ENCODE measurements at places on chromosomes 4 and X. TPM values are rescaled to one million over a fixed set of nuclear protein-coding genes. Genes with fewer than 3 reads are reported as not detected.

DNA sequence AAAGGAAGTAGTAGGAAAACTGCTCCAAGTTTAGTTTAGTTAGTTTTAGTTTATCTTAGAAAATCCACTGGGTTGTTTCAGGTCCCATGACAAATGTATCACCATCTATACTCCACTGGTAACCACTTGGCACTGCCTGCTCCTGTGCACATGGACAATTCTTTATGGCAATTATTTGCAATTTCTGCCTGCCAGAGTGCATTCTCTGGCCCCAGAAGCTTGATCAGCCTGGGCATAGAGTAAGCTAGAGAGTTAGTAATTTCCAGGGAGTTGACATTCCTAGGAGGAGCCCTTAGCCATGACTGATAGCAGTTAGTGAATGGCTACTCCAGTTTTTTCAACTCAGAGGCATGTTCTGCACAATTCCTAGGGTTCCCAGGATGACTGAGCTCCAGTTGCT lies 203.2 kb upstream of the FGF13 start:
- DNase-seq: no peak

DNA sequence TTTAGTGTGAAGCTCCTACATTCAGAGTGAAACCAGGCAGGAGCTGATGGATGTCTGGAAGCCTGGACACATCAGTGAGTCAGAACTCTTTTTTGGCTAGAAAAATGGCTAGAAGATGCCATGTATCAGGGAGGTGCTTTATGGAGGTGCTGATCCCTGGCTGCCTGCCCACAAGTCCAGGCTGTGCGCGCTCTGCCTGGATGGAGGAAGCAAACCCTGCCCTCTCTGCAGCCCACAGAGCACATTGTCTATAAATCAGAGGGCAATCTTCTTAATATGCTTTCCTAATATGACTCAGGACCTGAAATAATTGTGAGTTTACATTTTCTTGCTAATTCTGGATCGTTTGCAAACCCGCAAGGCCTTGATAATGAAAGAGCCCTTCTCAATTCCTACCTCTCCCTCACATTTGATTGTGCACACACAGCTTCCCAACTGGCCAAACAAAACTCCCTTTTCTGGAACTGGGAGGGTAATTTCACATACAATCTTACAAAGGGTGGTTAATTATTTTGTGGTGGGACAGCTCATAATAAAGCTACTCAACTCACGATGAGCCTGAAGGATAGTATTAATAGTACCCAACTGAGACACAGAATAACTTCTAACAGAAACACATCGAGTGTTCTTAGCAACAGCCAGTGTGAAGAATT lies 11.7 kb downstream of the MFAP3L start:
- DNase-seq: no peak

DNA sequence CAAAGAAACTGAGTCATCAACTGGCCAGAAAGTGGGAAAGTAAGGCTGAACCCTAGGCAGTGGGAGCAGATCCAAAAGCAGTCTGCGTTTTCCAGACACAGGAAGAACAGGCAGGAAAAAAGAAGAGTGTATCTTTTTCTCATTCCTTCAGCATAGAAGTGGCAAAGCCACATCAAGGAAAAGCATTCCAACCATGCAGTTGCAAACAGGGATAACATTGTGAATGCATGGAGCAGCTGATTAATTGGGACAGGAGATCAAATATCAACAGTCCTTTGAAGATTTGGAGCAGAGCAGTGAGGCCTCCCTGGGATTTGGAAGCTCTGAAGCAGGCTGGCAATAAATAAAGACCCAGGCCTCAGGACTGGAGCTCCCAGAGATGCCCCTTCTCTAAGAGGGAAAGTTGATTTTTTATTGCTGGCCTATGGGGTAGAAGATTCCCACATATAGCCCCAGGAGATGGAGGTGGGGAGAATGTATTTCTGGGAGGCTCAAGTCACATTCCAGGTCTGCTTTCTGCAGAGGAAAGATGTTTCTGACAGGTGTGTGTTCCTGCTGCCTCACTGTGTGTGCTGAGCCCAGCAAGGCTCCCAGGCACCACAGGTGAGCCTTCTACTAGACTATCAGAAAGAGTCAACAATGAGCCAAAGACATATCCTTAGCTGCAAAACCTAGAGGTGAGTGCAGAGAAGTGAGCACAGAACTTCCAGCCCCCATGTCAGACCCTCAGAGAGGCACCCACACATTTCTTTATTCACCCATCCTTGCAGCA lies 222.5 kb downstream of the RAB28 start:
- DNase-seq: no peak

DNA sequence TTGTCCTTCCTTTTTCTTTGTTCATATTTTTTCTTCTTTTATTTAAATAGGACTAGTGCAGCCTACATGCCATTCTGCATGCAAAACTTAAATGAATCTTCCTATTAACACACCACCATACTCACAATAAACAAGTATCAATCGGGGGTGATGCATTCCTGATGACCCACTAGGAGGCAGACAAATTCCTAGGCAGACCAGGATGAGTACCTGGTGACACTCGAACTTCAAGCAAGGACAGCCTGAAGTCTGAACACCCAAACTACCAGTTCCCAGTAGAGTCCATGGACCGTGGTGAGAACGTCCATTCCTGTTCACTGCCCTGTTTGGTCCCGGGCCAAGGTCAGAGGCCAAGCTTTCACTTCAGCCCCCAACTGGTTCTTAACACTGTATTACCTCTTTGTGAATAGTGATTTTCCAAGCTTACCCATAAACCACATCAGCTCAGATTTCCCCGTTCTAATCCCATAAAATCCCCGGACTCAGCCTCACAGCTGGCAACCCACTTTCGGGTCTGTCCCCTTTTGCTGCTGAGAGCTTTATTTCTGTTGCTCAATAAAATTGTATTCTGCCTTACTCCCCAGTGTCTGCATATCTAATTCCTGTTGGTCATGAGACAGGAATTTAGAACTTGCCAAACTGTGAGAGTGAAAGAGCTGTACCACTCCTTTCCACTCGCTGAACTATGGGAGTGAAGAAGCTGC lies 1286.6 kb downstream of the FSTL5 start:
- DNase-seq: no peak

- DNase-seq: no peak
These were observed 42.3 kb upstream of the LNX1 start for GRCh38 chr4:53633608-53634007.

DNA sequence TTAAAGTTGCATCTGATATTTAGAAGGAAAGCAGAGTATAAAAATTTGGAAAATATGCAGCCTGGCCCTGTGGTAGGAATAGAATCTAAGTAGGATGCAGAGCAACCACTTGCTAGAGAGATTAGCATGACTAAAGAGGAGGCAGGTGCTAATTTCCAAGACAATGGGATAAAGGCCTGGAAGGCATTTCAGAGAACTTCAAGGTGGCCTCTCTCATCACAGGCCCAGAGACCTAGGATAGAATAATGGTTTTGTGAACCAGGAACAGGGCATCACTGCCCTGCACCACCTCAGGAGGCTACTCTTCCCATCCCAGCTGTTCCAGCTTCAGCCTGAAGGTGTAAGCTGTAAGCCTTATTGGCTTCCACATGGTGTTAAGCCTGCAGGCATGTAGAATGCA lies 621.7 kb upstream of the HS3ST1 start:
- no peak for DNase-seq

DNA sequence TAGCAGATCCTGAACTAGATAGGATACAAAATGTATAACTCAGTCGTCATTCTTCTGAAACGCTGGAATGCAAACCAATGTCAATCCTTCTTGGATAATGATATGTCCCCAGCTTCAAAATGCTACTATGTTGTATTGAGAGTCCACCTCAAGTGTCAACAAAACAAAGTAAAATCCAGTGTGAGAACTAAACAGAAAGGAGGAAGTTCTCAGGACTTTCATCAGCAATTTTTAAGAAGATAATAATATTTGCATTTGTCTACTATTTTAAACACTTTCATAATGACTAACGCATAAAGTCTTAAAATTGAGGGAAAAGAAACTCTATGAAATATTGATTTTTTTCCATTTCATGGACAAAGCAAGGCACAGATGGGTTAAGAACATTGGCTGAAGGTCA lies 36.3 kb downstream of the SOD3 start:
- no peak for DNase-seq

DNA sequence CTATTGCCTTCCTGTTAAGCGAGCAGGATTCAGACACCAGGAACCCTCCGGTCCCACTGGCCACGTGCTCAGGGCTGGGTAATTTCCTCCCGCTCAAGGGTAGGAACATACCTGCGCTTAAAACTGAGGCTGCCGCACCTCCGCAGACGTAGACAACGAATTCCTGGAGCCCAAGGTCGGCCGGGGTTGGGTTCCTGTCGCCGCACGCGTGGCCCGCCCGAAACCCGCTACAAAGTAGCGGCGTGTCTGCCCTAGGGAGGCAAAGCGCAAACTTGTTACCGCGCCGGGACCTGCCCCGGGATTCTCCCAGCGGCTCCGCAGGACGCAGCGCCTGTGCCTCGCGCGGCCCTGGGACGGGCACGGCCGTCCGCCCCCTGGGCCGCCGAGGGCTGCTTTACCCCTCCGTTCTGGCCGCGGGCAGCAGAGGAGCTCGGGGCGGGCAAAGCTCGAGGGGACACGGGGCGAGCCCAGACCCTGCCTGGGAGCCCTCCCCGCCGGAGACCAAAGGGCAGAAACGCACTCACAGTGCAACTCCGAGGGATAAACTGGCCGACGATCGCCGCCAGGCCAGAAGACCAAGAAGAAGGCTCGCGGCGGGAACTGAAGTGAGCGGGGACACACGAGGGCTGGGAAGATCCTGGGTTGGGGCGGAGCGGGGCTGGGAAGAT lies at the start of gene ERVMER34-1:
Gene ERVMER34-1 (minus strand): TSS at position 607 of the 668 bp plus-strand sequence. CDS start 5,905 bp downstream, outside the sequence.
- no peak for DNase-seq

DNA sequence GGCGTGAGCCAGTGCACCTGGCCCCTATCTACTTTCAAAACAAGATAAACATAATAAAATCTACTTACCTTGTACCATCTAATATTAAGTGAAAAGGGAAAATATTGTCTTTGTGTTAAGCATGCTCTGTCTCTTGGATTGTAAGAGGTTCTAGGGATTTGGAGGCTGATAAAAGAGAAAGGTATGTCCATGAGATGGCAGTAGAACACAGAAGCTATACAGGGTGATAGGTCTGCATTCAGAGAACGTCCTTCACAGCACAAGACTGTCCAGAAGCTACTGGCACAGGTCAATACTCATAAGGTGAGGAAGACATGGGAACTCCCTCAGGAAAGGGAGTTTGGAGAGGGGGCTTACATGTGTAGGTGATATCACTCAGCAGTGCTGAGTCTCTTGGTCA lies 135.5 kb downstream of the TMEM47 start:
- no peak for DNase-seq

GRCh38 chrX:67105758-67106116 lies 438.1 kb upstream of the AR start:
- no peak for DNase-seq

DNA sequence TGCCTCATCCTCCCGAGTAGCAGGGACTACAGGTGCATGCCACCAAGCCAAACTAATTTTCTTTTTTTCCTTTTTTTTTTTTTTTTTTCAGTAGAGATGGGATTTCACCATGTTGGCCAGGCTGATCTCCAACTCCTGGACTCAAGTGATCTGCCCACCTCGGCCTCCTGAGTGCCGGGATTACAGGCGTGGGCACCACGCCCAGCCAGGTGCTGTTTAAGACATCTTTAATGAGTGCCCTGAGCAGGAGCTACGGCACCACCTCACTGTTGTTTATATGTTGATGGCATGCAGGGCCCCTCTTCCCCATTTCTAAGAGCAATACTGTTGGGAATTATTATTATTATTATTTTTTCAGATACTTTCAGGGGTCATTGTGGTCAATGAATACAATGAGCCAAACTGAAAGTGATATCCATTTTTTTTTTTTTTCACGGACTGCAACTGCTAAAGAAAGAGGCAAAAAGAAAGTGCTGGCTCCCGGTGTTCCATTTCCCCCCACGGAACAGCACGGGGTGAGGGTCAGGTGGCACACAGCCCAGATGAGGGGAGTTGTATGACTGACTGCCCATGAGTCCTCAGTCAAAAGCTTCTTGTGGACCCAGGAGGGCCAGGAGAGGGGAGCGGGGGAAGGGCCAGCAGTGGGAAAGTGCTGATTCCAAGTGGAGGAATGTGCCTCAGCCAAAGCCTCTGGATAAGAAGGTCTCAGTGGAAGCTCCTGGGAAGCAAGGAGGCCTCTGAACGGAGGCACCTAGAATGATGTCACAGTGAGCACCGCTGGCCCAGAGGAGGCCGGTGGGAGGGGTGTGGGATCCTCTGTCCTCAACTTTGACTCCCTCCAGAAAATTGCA lies 101.8 kb upstream of the HPF1 start:
- DNase-seq: no peak

- no peak for DNase-seq
These were observed 456.9 kb downstream of the CCSER1 start for GRCh38 chr4:90584051-90584450.

DNA sequence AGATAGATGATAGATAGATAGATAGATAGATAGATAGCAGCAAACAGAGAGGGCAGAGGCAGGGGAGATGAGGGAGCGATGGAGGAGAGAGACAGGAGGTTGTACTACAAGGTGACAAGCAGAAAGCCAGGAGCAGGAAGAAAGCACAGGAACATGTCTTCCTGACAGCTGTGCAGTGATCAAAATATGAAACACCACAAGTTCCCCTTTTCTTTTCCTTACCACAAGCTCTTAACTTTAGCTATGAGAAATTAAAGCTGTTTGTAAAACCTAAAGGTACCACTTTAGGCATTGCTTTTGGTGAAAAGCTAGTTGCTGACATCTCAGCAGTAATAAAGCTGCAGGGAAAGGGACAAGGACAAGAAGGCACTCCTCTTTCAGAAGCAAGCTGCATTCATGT lies 9.1 kb upstream of the MAGED4B start:
- DNase-seq: no peak

- no peak for DNase-seq
These were observed 48.1 kb upstream of the ARHGEF6 start for GRCh38 chrX:136828830-136829229.

DNA sequence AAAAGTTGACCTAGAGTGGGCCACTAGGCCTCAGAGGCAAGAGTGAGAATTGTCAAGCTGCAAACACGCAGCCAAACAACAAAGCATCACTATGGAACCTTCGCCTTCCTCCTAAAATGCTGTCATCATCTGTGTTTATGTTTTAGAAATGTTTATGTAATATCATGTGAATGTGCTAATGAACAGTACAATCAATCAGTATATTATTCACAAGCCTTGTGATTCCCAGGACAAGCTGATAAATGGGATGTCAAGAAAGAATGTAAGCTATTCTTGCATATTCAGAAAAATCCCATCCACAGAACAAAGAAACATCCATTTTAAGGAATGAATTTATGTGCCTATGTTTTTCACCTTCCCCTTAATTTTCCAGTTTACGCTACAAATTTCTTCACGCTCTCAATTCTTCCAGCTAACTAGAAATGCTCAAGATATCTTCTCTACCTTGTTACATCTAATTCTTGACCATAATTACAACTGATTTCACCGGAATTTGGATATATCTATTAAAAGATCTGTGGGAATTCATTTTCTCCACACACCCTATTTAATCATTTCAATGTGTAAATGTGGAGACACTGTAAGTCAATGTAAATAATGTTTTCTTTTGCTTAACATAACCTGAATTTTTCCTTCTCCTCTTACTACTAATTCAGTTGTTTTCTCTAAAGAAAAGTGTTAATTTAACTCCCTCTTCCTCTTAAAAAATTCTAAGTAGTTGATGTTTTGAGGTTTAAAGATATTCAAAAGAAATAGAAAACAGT lies 65.5 kb downstream of the LEF1 start:
- DNase-seq: no peak

IL1RAPL1 gene
- total RNA-seq: not detected

XAGE1A gene
- not detected for total RNA-seq

FAT4 gene
- 0.03 TPM for total RNA-seq

MAGEA12 gene
- not detected for total RNA-seq

BEND2 gene
- not detected for total RNA-seq

MAGEA4 gene
- total RNA-seq: not detected

GYPA gene
- total RNA-seq: not detected

MND1 gene
- 20.3 TPM for total RNA-seq

HTN3 gene
- not detected for total RNA-seq
